Cerebellum (tissue), 4 donors: ENCODE measurements at places on chromosomes 3 and 15. TPM values are rescaled to one million over a fixed set of nuclear protein-coding genes. Genes with fewer than 3 reads are reported as not detected.
A peak's percentile ranks its signal among the peaks of the same experiment; 100 is the strongest.

DNA sequence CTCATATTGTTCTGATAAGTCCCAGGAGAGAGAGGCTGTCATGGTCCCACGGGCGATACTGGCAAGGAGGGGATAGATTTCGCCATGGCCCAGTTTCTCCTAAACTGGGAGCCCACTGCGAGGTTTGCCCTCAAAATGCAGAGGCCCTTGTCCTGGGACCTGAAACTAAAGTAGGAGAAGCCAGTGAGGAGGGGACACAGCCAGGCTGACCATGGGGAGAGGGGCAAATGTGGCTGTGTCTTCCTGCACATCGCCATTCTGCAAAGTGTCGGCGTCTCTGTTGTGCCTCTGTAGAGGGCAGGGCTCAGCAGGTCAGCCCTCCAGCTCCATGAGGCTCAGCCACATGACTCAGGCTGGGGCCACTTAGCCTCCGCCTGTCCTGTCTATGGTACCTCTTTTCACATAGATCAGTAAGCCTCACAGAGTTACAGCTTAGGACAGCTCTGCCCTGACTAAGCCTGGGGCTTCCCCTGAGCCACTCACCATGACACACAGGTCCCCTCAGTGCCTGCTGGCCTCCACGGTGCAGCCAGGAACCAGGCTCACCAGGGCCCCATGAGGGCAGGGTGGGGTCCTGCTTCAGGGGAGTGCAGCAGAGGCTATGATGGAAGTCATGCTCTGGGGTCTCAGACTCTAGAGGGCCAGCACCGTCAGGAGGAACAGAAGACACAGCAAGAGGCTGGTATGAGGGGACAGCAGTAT lies 28.6 kb upstream of the PLXNA1 start:
- no peak for DNase-seq

Gene GNAI2
- 63.8 TPM for total RNA-seq

DNA sequence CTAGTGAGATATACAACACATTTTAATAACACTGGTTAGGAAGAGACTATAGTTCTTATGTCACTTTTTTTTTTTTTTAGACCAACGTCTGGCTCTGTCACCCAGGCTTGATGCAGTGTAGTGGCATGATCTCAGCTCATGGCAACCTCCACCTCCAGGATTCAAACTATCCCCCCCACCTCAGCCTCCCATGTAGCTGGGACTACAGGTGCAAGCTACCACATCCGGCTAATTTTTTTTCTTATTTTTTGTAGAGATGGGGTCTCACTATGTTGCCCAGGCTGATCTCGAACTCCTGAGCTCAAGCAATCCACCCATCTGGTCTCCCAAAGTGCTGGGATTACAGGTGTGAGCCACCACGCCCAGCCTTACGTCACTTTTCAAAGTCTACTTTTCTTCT lies 100.8 kb downstream of the FOXP1 start:
- DNase-seq, result no peak

Gene RAB11A
- 91.4 TPM for total RNA-seq

DNA sequence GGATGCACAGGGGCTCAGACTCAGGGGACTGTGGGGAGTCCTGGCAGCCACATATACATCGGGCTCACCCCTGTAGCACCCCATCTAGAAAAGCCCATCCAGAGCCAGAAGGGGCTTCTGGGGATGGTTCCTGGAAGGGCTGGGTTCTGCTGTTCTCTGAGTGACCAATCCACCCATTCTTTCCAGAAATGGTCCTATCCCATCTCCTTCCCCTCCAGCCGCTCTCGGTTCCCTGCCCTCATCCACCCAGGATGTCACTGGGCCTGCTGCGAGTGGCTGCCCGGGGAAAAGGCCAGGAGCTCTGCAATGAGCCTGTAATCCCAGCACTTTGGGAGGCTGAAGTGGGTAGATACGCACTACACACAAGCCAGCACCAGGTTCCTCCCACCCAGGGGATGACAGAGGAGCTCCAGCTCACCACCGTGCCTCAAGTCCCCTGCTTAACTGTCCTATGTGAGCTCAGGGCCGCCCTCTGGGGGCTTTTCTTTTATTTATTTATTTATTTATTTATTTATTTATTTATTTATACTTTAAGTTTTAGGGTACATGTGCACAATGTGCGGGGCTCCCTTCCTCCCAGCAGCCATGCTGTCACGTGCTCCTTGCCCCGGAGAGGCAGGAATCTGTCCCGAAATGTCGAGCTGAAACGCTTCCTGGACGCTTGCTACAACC lies 13.6 kb upstream of the CSK start:
- no peak for DNase-seq

- no peak for DNase-seq
Observed at GRCh38 chr3:63456901-63457300, 178.8 kb downstream of the SYNPR start.

- DNase-seq, result no peak
Observed at GRCh38 chr3:185024966-185025365, 127.9 kb downstream of the C3orf70 start.

- no peak for DNase-seq
Observed at GRCh38 chr3:96538186-96538585, 276.2 kb upstream of the EPHA6 start.

- no peak for DNase-seq
Observed at GRCh38 chr15:56654624-56655023, 78.7 kb downstream of the ZNF280D start.

Gene CHST2
- total RNA-seq, result 24.8 TPM

GRCh38 chr3:107250221-107250620 lies 127.0 kb upstream of the CCDC54 start:
- no peak for DNase-seq

DNA sequence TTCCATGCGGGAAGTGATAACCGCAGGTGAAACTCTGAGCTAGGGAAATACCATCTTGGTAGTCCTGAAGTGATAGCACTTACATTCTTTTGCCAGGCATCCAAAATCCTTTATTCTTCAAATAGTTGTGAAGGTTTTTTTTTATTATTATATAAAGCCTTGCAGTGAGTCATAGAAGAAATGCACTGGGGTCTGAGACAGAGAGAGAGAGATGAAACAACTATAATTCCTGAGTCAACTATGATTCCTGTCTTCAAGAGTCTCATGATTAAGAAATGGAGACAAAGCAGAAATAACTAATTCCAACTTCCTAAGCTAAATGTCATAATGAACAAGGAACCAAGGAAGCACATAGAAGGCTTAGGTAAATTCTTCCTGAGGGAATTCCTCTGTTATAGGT lies 495.6 kb downstream of the LPP start:
- DNase-seq, result no peak

DNA sequence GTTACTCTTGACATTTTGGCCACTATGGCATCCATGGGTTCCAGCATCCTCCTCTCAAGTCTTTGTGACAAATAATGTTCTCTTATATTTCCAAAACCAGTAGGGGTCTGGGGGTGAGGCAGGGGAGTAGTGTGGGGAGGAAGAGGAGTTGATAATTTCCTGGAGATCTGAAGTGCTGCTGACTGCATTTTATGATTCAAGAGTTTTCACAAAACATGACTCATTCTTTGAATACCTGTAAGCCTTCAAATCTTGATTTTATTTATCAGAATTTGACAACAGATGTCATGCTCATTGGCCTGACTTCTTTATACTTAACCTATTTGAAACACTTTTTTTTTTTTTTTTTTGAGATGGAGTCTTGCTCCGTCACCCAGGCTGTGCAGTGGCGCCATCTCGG lies 98.8 kb upstream of the PLXND1 start:
- DNase-seq, result no peak

DNA sequence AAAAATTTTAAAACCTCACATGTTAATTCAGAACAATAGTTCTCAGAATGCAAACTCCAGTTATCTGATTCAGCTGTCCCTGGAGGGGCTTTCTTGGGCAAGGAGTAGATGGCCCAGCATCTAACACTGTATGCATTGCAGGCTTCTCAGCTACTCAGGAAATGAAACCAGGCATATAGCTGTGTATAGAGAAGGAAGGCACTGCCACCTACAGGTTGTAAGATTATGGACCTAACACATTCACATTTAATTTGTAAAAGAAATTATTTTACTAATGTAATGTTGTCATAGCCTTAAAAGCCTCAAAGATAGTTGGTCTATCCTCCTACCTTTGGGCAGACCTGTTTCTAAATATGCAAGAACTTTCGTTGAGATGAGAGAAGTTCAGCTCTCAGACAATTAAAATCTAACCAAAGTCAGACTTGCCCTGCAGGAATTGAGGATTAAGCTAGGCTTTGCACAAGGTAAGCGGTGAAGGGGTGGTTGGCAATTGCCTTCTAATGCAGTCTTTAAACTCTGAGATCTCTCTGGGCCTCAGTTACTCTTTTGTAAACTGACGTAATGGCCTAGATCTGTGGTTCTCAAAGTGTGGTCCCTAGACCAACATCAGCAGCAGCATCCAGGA lies 132.8 kb upstream of the SLC24A5 start:
- DNase-seq, result peak; percentile 44

Gene LRRC2
- 0.64 TPM for total RNA-seq

- DNase-seq, result no peak
Observed at GRCh38 chr3:105959851-105960250, 91.0 kb upstream of the CBLB start.

DNA sequence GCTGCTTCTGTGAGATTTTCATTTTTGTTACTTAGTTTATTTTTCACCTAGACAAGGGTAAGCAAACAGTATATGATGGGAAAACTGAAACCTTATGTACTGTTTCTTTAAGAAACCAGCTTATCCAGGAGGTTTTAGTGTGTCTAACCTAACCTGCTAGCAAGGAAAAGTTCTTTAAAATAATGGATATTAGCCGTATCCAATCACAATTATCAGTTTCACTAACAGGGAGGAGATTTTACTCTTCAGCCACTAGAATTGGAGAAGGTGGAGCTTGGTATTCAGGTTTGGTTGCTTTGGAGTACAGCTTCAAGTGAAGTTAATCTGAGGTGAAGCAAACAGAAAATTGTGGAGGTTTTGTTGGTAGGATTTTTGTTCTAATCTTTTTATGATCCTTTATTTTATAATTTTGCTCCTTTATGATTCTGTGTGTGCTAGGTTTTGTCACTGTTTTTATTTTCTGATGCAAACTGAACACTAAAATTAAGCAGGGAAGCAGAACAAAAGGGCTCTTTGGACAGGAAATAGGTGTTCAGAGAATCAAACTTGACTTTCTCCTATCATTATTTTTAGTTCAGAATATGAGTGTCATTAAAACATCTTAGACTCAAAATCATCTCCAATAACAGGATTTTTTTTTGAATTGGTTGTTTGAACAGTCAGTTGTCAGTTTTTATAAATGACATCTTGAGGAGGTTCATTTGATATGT lies 13.0 kb downstream of the ZFAND6 start:
- peak; percentile 89 for DNase-seq

GRCh38 chr3:105580296-105580965 lies 213.7 kb downstream of the ALCAM start:
- DNase-seq, result no peak

DNA sequence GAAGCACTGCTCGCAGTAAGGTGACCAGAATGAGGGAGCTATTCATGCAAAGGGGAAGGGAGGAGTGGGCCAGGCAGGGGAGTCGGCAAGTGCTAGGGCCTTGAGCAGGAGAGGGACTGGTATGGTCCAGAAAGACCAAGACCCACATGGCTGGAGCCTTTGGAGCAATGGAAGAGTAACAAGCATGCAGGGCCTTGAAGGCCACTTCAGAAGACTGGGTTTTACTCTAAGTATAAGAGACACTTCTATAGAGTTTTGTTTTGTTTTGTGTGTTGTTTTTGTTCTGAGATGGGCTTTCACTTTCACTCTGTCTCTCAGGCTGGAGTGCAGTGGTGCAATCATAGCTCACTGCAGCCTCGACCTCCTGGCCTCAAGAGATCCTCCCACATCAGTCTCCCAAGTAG lies 42.0 kb downstream of the BFSP2 start:
- DNase-seq, result no peak

Gene PLS1
- total RNA-seq, result 2.5 TPM

- no peak for DNase-seq
Observed at GRCh38 chr3:25235466-25235865, 192.6 kb upstream of the RARB start.

Gene MAPKBP1
- 58.7 TPM for total RNA-seq

DNA sequence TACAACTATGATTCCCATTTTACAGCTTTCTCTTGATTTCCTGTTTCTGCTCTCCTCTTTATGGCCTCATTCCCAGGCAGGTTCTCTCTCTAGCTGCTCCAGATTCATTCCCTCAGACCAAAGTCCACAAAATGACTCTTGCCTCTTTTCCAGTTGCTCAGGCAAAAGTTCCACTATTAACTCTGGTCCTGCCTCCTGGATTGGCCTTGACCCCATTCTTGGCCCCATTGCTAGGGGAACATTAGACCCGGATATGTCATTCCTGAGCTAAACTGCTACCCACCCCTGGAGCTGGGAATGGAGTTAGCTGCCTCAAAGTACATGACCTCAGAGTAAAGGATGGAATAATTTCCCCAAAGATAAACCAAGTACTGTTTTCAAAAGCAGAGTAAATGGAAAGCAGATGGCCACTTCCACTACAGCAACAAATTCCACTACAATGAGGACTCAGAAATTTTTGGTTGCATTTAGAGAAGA lies 73.0 kb upstream of the GAP43 start:
- no peak for DNase-seq

- no peak for DNase-seq
Observed at GRCh38 chr3:185521349-185522138, 22.7 kb upstream of the TMEM41A start.

GRCh38 chr3:64176461-64176996 lies 48.7 kb downstream of the PRICKLE2 start:
- no peak for DNase-seq

GRCh38 chr3:58150130-58150809 lies 60.5 kb downstream of the DNASE1L3 start:
- DNase-seq, result no peak
